Activated CD4-positive, alpha-beta T cell treated with anti-CD3 and anti-CD28 coated beads, Interleukin-2, amount 50 U/mL, for 16 hours (primary cell): ENCODE measurements at places on chromosomes 12 and 14.
A peak's percentile ranks its signal among the peaks of the same experiment; 100 is the strongest.

GRCh38 chr14:61345151-61345482, 23.7 kb downstream of the PRKCH start:
- DNase-seq, result no peak

DNA sequence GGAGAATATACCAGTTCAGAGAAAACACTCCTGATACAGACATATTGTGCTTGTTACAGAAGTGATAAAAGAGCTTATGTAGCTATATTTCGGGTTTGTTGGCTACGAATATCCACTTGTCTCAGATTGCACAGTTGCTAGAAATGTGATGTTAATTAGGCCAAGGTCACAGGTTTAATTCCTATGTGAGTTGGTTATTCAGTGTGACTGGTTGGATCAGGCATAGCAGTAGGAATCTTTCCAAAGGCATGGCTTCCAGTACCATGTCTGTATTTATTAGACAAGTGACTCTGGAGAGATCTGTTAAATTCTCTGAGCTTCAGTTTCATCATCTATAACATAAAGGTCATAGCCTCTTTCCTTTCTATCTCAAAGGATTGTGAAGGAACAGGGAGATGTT, 152.7 kb upstream of the KITLG start:
- DNase-seq, result no peak

DNA sequence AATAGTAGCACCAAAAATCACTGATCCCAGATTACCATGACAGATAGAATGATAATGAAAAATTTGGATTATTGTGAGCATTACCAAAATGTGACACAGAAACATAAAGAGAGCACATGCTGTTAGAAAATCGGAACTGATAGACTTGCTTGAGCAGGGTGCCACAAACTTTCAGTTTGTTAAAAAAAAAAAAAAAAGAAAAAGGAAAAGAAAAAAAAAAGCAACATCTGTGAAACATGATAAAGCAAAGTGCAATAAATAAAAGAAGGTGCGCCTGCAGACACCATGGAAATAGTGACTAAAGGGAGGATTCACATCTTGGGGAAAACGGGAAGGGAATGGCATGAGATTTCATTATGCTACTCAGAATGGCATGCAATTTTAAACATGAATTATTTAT, 6.6 kb upstream of the PARP11 start:
- no peak for DNase-seq

- DNase-seq, result no peak
These were observed 873.1 kb upstream of the TMEM132C start for GRCh38 chr12:127393896-127394295.

DNA sequence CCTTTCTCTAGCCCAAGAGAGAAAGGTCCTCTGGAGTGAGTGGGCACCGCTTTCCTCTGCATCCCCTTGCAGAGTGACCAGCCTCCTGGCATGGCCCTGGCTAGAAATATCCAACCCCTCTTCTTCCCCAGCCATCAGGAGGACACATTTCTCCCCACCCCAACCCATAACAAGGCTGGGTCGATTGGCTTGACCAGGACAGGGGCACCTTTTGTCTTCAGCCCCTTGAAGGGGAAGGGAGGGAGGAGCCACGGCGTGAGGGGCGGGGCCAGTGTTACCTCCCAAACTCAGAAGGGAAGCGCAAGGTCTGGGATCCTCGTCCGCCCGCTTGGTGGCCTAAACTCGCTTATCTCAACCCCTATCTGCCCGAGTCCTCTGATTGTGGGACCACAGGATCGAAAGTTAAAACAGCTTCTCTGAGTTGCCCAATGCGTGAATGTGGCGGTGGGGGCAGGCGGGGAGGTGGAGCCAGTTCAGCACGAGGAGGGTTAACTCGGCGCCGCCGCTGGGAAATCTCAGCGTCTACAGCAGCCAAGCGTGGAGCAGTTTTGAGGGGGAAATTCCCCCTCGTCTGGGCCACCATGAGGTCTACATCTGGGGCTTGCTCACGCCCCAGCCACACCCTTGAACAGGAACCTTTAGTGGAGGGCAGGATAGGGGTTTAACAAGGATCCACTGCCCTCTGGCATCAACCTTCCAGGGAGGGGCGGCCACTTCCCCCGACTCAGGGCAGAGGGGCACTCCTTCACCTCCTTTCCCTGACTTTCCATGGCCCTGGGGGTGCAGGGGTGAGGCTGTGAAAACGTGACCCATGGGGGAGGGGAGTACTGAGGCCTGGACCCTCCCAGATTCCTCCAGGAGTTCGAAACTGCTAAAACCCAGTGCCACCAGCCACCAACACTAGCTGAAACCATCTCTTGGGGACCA, 795 bp downstream of the STAT6 start:
- DNase-seq, result peak; percentile 86

DNA sequence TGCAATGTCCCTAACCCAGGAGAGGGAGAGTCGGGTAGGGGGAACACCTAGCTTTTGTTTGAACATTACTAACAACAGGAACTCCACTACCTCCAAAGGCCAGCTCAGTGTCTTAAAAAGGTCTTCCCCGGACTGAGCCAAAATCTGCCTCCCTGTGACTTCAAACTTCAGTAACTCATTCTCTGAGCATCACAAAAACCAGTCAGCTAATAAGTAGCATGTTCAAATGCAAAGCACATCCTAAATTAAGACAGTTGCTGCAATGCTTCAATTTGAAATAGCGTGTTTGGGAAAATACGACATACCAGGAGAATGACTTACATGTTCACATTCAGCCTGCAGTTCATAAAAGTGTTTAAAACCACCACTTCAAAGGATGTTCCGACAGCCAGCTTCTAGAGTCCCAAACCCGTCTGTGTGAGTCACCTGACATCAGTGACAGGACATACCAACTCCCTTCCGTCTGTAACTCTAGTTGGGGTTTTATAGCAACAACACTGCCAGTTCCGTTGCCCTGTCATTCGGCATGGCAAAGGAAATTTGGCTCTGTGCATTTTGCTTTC, 13.0 kb downstream of the ZFP36L1 start:
- DNase-seq, result peak; percentile 78

GRCh38 chr14:99075061-99075460, 196.9 kb downstream of the BCL11B start:
- no peak for DNase-seq

- DNase-seq, result peak; percentile 44
These were observed 648 bp downstream of the CHD4 start for GRCh38 chr12:6606331-6607131.

DNA sequence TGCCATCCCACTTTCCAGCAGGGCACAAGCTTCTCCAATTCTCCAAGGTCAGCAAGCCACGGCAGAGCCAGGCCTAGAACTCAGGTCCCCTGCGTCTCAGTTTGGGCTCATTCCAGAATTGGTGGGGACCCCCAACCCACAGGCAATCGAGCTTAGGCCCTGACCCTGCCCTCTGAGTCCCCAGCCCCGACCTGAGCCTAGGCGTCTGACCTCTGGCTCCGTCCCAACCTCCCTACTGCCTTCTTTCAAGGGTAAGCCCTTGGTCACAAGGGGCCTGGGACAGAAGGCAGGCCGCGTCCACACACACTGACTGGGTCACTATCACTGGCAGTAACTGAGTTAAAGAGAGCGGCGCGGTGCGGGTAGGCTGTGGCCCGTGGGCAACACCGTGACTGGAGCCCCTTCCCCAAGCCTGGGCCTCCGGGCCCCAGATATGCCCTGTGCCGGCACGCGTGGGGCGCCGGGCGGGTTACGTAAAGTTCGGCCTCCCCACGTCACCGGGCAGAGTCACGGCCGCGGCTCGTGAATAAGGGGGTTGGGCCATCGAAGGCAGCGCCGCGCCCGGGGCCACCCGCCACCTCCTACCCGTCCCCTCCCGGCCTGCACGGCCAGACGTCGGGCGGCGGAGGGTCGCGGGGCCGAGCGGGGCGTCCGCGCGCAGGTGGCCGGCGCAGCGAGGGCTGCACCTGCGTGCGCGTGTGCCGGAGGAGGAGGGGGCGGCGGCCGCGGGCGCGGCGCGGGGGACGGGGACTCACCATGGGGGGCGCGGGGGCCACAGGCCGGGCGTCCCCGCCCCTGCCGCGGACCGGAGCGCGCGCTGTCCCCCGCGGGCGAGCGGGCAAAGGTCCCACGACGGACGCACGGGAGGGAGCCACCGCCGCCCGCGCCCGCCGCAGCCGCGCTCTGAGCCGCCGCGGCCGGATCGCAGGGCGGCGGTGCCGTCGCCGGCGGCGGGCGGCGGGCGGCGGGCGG, 516 bp downstream of the ANKRD9 start:
- DNase-seq, result no peak

DNA sequence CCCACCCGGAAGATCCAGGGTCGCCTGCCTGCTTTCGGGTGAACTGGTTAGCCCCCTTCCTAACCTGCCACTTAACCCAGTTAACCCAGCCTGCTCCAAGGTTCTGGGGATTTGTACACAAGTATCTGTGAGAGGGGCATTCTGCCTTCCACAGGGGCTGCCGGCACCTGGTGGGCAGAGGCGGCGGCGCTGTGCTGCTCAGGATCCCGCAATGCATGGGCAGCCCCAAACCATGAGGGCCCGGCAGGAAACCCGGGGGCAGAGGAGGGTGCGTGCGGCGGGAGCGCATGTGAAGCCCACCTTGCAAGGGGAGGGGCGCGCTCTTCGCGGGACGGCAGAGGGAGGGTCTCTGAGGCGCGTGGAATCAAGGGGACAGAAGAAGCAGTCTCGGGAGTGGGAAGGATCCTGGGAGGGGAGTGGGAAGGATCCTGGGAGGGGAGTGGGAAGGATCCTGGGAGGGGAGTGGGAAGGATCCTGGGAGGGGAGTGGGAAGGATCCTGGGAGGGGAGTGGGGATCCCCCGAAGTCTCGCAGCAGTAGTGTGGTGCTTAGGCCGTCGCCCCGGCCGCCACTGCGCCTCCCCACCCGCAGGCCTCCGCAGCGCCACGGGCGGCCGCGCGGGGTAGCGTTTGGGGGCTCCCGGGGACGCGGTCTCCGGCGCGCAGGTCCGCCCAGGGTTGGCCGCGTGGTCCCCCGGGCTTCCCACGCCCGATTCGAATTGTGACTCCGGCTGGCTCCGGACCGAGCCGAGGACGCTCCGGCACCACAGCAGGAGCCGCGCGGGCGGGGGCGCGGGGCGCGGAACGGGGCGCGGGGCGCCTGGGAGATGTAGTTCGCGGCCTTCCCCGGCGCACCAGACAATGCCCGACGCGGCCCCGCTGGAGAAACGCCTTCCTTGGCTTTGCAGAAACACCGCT, 4.9 kb upstream of the MTA1 start:
- DNase-seq, result peak; percentile 58

DNA sequence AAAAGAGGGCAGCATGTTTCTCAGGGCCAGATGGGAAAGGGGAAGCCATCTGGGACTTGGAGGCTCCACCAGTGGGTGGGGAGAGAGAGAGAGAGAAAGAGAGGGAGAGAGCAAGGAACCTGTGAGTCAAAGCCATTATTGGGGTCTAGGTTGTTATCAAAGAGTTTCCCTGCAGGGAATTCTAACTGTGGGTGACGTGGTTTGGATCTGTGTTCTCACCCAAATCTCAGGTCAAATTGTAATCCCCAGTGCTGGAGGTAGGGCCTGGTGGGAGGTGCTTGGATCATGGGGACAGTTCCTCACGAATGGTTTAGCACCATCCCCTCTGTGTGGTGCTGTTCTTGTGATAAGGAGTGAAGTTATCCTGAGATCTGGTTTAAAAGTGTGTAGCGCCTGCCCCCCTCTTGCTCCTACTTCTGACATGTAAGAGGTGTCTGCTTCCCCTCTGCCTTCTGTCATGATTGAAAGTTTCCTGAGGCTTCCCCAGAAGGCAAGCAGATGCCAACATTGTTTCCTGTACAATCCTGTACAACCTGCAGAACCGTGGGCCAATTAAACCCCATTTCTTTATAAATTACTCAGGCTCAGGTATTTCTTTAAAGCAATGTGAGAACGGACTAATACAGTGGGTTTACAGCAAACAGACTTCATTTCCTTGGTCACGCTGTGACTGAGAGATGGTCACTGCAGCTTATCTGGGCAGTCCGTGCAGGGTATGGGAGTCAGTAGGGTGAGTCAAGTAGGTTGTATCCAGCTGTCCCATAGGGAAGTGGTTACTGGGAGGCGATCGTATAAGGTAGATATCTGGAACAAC, 52.4 kb downstream of the CCDC91 start:
- no peak for DNase-seq

DNA sequence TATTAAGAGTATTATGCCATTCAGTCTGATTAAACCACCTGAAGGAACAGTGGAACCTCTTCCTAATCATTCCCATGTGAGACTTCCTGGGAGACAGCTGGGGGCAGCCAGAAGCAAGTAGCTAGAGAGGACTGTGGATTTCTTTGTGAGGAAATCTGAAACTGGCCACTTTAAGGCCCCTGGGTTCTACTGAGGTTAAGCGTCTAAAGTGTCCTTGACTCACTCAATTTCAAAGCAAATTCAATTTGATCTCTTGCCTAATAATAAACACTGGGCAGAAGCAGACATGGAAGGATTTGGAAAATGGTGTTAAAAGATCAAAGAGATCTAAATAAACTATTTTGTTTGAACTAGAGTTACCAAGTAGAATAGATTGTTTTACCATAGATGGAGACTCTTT, 909.9 kb downstream of the NRXN3 start:
- DNase-seq, result no peak

DNA sequence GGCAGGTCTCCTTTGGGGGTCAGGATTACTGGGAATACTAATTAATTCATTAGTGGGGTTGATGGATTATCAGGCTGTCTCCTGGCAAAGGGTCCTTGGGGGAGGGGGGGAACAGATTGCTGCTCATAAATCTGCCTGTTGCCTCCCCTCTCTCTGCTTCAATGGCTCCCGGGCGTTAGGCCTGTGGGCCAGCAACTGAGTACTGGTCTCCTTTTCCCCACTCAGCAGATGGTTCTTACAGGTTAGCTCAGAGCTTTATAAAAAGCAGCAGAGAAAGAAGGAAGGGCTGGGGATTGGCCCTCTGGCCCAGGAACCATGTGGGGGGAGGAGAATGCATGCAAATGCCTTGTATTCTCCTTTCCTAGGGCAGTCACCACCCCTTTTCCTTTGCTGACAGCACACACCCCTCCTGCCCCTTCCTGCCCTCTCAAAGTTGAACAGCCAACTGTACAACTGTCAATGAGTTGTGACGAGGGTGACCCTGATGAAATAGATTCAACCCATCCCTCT, 2.3 kb upstream of the NEUROD4 start:
- DNase-seq, result no peak

GRCh38 chr12:25816637-25817036, 141.8 kb upstream of the RASSF8 start:
- DNase-seq, result no peak

- DNase-seq, result no peak
These were observed 72.4 kb downstream of the ADGRD1 start for GRCh38 chr12:131025939-131026702.

DNA sequence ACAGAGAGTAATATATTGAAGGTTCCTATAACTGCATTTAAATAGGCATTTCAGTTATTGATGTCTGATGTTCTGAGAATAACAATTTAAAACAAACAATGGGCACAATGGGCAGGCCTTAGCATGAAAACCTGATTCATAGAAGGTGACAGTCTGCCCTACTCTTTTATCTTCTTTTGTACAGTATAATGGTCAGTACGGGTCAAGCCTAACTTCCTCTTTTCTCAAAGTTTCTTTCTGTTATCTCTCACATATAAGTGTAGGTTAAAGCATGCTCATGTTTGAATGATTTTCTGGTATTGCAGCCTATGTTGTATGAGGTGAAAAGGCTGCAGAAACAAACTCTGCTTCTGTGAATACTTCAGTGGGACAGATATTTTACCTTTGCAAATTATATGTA, 14.2 kb downstream of the FKBP3 start:
- DNase-seq, result no peak

GRCh38 chr12:108711489-108712164, 19.7 kb downstream of the CORO1C start:
- no peak for DNase-seq

- no peak for DNase-seq
These were observed 104.1 kb downstream of the SMOC1 start for GRCh38 chr14:69983317-69983716.

- DNase-seq, result peak; percentile 14
These were observed 59.5 kb downstream of the ETNK1 start for GRCh38 chr12:22684140-22685118.

- DNase-seq, result no peak
These were observed 125.5 kb downstream of the TMTC3 start for GRCh38 chr12:88267630-88268029.
